Fibroblast of lung (primary cell): ENCODE measurements at places on chromosomes 3 and 15.

GRCh38 chr3:127714125-127714571 is 41.4 kb downstream of the ABTB1 start:
- DNase-seq = no peak

DNA sequence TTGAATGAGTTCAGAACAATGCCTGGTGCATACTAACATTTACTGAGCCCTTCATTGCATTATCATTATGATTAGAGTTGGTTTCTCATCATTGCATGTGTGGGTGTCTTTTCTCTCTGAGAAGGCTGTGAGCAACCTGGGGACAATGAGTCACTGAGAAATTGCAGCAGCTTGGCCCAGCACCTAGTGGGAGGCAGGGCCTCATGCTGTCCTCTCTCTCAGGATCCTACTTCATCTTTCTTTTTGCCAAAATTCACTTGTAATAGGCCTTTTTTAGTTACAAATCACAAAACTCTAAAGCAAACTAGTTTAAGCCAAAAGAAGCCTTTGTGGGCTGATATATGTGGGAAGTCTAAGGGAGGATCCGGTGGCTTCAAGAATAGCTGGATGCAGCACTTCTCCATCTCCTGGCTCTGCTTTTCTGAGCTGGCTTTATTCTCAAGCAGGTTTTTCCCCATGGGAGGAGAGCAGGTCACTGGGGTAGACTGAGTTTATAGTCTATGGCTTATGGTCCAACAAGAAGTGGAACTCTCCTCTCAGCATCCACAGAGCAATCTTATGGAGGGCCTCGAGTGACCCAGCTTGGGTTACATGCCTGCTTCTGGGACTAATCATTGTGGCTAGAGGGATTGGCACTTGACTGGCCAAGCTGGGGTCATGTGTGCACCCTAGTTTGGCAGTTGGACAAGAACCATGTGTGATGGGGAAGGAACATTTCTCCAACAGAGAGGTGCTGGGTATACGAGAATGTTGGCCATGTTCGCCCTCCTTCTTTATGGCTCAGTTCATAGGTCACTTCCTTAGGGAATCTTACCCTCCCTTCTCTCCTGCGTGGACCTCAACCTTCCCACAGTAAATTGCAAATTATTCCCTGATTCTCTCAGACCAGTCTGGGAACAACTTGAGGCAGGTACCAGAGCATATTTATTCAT is 8.7 kb upstream of the CAMK1 start:
- peak; percentile 52 for DNase-seq

DNA sequence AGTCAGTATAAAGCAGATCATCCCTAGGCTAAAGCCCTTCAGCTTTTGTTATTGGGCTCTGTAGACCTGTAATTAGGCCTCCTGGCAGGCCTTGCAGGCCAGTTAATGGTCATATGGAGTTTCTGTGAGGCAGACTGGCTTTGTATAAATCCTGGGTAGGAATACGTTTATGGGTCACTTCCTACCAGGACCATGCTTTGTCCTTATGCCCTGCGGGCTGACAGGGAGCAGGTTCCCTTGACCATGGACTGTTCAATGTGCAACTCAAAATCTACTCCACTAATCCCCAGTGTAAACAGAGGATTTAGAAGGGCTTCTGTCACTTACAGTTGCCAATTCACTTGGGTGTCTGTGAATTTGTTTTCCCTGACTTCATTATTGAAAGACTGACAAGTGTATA is 202.7 kb upstream of the MLF1 start:
- DNase-seq = no peak

DNA sequence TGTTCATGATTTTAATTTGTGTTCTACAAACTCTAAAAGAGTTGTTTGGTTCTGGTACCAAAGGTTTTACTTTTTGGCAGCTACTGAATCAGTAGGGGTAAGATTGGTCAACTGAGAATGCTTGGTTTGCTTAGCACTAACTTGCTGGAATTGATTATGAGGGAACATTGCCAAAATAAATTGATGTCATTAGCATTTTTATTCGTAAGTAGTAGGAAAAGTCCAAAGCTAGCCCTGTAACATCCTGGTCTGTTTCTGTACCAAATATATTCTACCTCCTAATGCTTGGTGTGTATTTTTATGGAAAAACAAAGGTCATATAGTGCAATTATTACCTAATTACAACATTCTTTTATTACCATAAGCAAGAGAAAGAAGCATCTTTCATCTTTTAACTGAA is 35.9 kb upstream of the KPNA4 start:
- DNase-seq = no peak

GRCh38 chr3:135576751-135577150 is 388.8 kb upstream of the PPP2R3A start:
- no peak for DNase-seq

DNA sequence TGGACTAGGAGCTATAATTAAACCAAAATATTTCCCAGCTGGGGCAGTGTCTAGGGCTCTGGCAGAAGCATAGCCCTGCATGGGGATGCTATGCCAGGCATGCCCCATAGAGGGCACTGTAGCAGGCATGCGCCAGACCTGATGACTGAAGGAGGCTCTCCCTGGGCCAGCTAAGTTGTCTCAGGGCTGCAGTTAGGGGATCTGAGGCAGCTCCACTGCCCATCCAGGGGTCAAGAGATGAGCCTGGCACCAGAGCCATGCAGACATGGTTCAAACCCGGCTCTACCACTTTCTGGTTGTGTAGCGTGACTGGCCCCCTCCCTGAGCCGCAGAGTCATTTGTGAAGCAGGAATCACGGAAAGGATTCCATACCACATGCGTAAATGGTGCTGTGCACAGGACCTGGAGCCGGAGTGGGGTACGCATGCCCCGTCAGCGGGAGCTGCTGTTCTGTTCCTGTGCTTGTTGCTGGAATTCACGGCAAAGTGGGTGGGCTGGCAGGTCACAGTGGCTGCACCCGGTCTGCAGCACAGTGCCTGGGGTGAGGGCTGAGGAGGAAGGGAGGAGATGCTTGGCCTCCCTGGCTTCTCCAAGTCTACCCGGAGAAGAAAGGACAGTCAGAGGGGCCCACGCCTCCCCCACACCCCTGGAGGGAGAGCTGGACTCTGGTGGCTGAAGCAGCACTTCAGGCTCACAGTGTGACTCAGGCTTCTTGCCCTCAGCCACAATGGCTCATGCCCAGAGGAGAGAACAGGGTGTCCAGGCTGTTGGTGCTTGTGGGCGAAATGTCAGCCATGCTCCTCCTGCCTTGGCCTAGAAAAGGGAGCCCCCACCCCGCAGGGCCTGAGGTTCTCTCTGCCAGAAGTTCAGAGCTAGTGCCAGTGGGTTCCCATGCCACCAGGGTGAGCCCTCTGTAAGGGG is 43.1 kb downstream of the DNASE1L3 start:
- peak; percentile 78 for DNase-seq

- peak; percentile 61 for DNase-seq
Observed at GRCh38 chr3:36434687-36435426, 54.6 kb downstream of the STAC start.

GRCh38 chr15:85897895-85898717 is 103.4 kb upstream of the KLHL25 start:
- DNase-seq = no peak

DNA sequence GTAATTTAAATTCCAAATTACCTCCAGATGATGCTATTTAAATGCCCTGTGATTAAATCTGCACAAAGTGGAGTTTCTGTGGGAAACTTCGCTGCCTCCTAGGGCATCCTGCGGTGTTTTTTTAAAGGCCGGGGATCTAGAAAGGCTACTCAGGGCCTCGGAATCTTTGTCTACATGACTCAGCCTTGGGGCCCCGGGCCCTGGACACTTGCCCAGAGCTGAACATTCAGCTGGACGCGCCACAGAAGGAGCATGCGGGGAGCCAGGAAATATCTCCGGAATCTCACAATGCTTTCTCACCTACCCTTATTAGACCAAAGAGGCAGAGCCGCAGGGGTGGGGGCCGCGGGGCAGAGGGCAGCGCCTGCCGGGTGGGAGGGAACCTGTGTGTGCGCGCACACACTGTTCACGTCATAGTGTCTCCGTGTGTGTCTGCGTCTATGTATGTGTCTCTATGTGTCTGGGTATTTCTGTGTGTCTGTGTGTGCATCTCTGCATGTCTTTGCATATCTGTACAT is 145.5 kb upstream of the TPM1 start:
- DNase-seq = peak; percentile 98
